Substantia nigra (tissue), 51 donors: ENCODE measurements at places on chromosomes 1 and 21.

DNA sequence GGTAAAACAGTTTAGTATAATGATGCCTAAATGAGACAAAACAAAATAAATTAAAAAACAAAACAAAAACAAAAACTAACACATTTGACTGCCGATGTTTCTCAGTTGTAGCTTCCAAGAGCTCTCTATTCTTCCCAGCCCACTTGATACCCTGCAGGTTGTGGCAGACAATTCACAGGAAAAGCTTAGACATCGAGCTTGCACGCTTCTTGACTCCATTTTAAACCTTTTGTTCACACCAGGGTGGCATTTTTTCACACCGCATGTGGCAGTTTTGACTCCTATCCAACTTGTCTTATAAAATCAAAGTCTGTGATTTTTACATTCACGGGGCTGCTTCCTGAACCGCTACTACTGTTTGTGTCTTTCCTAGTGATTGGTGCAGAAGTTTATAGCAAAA, 575.9 kb downstream of the USP25 start:
- DNase-seq: no peak

- DNase-seq: no peak
Measured at GRCh38 chr1:183543619-183544204, 46.5 kb downstream of the NCF2 start.

GRCh38 chr1:24973315-24973714, 43.2 kb upstream of the RUNX3 start:
- DNase-seq: no peak

DNA sequence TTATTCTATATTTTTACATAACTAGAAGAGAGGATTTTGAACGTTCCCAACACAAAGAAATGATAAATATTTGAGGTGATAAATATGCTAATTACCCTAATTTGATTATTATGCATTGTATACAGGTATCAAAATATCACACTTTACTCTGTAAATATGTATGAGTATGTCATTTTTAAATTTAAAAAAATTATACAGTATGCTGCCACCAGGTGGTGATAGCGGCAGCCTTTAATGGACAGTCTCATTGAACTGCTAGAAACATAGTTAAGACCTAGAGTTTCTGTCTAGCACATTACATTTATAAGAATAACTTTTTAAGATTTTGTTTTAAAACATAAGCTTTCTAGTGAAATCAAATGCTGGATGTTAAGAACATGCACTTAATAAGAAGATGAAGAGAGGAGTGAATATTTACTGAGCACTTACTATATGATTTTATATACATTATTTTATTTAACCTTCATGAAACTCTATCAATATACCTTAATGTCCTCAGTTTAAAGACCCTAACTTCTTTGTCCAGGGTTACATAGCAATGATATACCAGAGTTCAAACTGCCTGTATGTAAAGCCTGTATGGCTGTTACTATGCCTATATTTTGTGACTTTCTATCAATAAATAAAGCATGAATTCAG, 207.1 kb downstream of the NUF2 start:
- DNase-seq: no peak

DNA sequence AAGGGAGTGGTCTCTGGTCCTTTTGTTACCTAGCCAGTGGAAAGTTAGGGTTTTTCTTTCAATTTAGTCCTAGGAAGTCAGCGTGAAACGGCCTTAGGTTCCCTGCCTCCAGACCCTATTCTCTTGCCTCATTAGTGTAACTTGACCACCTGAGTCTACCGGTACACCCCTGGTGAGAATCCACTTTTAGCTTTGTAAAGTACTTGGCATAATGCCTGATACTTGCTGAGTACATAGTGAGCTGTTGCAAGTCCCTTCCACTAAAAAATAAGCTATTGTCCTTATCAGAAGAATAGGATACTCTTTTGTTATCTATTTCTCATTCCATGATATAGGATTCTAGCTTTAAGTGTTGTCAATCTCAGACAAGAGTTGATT, 228.8 kb downstream of the ST6GALNAC3 start:
- no peak for DNase-seq

DNA sequence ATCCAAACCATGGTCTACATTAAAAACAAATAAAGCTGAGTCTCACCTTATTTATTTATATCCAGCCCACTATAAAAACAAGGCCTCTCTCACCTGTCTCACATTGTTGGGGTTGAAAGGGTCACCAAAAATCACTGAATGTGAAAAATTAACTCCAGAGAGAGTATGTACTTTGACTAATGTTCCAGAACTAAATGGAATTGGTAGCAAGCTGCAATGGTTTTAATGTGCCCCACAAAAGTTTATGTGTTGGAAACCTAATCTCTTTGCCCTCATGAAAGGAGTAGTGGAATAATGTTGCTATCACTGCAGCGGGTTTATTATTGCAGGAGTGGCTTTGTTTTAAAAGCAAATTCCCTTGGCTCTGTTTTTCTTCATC, 230.3 kb downstream of the LTN1 start:
- no peak for DNase-seq

DNA sequence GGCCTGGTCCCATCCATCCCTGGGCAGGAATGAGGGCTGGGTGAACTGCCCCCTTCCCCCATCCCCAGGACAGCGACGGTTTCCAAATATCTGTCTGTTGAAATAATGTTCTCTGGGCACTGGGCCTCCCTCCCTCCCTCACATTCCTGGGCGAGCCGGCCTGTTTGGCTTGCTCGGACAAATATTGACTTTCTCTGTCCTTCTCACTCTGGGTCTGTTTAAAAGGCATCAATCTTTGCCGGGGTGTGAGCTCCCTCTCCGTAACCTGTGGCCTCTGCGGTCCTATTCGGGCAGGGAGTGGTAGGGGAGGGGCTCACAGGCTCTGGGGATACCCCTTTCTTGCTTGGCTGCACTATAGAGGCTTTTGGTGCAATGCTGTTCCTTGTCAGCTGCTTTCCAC, 40.2 kb downstream of the FOXD2 start:
- no peak for DNase-seq

DNA sequence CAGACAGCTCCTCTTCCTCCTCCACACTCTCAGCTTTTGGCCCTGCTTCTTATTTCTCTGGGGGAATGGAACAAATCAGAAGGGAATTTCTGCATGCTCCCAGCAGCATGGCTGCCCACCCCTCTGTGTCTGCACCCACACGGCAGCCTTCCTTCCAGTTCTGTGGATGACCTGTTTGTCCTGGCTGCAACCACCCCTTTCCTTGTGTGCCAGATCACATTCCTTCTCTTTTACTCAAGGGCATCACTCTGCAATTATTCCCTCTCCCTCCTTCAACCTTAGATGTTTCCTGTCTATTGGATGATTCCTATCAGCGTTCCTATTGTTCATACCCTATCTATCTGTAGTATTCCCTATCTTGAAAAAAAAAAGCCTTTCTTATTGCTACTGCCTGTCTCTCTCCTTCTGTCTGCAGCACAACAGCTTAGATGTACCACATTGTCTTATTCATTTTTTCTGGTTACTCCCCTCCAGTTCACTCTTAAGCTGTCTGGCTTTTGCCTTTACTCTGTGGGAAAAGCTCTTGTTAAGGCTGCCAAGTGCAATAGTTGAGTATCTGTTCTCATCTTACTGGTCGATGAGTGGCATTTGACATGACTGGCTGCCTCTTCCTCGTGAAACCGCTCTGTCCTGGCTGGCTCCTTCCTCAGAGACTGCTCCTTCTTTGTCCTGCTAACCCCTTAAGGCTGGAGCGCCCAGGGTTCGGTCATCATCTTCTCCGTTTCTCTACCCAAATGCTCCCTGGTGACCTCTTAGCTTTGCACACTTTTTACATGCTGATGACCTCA, 351.1 kb downstream of the CAMTA1 start:
- DNase-seq: no peak

GRCh38 chr1:17314491-17314971, 6.5 kb downstream of the PADI4 start:
- no peak for DNase-seq

DNA sequence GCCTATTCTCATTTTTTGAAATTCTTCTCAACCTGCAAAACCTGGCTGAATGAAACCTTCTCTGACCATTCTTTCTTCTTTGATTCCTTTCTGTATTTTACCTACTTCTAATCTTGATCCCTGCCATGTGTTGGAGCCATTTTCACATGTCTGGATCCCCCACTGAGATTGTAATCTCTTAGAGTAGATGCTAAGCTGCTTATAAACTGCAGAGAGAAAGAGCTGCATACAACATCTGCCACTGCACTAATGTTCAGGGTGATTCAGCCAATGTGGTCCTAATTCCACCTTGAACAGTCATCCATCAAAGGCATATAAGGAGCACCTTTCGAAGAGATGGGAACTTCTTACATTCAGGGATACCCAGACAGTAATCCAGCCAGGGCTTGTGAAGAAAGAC, 16.2 kb upstream of the DAB1 start:
- DNase-seq: no peak

DNA sequence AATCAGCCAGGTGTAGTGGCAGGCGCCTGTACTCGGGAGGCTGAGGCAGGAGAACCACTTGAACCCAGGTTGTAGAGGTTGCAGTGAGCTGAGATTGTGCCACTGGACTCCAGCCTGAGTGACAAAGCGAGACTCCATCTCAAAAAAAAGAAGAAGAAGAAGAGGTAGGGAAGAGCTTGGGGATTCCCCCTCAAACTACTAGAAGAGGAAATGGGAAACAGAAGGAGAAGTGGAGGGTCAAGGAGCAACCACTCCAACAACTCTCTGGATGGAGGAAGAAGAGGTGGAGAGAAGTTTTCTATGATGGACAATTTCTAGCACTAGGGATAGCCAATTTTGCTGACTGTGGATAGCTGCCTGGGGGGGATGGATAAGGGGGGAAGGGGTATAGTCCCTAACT, 14.9 kb upstream of the SLAMF9 start:
- no peak for DNase-seq

GRCh38 chr1:26119892-26120608, 8.4 kb downstream of the PDIK1L start:
- no peak for DNase-seq

DNA sequence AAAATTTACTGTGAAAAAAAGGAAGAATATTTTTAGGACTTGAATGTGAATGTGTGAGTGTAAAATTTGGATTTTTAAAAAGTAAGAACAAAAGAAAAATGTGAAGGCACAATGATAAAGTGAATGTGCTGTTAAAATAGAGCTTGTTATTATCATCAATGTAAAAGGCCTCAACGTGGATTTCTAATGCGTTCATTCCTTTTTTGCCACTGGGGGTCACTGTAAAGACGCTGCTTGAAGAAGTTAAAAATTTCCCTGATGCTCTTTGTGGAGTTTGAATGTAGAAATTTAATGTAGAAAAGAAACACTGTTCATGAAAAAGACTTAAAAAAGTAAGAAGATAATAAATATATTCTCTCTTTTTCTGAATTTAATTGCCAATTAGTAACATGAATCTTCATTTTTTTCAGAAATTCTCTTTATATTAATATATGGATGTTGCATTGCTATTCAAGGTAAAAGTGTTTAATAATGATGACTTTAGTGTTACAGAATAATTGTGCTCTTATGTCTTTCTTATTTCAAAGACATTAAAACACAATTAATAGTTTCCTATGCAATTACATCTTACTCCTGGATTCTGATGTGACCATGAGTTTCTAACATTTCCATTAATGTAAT, 161.5 kb downstream of the DNM3 start:
- DNase-seq: peak; percentile 12

GRCh38 chr1:163273766-163274441, 47.9 kb upstream of the NUF2 start:
- DNase-seq: no peak
